Activated T-cell treated with anti-CD3 and anti-CD28 coated beads, Interleukin-2, amount 50 U/mL, for 24 hours (primary cell): ENCODE measurements at places on chromosomes 5 and 9.

- DNase-seq: no peak
These were observed 248.0 kb downstream of the NSG2 start for GRCh38 chr5:174293481-174293880.

DNA sequence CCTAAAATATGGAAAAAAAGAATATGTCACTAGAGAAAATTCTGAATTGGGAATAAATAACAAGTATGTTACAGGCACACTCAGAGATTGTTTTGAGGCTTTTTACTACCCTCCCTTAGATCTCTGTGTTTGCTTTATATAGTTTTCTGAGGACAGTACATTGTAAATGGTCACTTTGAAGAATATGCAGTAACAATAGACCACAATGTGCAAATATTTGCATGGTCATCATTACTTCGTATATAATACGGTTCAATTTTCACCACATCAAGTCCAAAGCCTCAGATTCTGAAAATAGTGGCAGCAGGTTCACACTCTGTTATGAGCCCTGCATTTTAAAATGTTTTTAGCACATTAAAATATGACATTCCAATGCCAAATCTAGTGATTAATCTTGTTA lies 238.6 kb downstream of the ADAMTS6 start:
- no peak for DNase-seq

DNA sequence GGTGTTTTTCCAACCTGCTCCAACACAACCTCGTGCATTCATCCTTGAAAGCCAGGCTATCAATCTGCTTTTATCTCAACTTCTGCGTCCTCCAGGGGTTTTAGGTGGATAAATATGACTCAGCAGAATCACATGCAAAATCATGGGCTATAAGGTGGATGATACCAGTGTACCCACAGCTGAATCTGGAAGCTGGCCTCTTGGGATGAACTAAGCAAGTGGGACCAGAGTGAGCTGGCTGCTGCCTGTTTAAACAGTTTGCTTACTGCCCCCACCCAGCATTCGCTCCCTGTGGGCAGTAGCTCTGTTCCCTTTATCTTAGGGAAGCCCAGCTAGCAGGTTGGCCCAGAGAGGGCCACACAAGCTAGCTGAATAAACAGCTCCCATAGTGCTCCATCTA lies 194.0 kb downstream of the CRB2 start:
- DNase-seq: no peak

- no peak for DNase-seq
These were observed 208.5 kb downstream of the ARHGAP26 start for GRCh38 chr5:142978726-142979125.

- no peak for DNase-seq
These were observed 579.2 kb upstream of the ZNF462 start for GRCh38 chr9:106283769-106284168.
